ENCODE measurements at places on chromosomes 11 and 22.

DNA sequence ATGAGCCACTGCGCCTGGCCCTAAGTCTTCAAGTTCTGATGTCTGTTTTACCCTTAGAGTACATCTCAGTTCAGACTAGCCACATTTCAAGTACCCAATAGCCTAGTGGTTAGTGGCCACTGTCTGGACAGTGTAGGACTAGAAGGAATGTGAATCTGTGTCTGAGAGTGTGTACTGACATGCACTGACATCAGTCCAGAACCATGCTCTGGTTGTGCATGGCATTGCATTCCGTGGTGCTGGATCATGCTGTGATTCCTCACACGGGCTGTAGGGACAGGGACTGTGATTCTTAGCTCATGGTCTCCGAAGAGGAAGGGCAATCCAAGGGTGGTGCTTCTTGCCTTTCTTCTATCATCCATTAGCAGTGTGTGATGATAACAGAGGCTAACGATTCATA lies 41.1 kb downstream of the AMOTL1 start:
- no peak for DNase-seq

GRCh38 chr11:28447226-28447625 lies 339.0 kb downstream of the METTL15 start:
- DNase-seq = no peak

- DNase-seq = no peak
Measured at GRCh38 chr22:25777870-25778269, 35.9 kb downstream of the MYO18B start.

DNA sequence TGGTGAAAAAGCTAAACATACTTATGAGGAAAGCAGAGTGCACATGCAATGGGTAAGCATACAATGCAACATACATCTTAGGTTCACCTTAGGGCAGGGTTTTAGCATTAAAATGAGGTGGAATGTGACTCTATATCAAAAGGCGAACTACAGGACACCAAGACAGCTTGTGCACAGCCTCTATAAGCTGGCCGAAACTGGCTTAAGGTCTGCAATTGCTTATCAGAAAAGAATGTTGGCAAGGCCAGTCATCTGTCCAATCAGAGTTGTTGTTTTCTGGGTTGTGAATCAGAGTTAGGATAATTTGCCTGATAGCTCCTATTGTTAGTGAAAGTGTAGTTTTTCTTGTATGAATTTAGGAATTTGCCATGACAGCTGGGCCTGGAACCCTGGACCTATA lies 76.5 kb downstream of the LRRC4C start:
- DNase-seq = no peak

- peak; percentile 76 for DNase-seq
Measured at GRCh38 chr22:37019309-37020191, at the start of the genes MPST and TST. Gene MPST, plus strand, starts transcription at chr22:37019742. Its CDS starts 95 bp downstream, at chr22:37019837. Gene TST, minus strand, starts transcription at chr22:37019447. Its CDS starts 715 bp downstream, at chr22:37018732.

DNA sequence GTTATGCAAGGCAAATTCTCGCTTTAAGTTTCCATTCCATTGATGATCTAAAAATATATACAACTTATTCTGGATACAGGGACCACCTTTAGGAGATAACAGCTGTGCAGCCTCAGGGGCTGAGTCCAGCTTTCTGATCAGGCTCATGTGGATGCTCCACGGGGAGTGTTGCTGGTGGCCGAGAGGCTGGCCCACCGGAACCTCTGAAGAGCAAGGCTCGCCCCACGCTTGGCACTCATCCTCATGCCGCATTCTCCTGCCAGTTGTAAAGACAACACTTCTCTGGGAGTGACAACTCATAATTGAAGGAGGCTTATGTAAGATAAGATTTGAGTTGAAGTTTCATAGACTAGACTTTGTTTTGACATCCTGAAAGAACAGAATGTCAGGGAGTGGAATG lies 123.5 kb downstream of the MPPED1 start:
- DNase-seq = no peak

DNA sequence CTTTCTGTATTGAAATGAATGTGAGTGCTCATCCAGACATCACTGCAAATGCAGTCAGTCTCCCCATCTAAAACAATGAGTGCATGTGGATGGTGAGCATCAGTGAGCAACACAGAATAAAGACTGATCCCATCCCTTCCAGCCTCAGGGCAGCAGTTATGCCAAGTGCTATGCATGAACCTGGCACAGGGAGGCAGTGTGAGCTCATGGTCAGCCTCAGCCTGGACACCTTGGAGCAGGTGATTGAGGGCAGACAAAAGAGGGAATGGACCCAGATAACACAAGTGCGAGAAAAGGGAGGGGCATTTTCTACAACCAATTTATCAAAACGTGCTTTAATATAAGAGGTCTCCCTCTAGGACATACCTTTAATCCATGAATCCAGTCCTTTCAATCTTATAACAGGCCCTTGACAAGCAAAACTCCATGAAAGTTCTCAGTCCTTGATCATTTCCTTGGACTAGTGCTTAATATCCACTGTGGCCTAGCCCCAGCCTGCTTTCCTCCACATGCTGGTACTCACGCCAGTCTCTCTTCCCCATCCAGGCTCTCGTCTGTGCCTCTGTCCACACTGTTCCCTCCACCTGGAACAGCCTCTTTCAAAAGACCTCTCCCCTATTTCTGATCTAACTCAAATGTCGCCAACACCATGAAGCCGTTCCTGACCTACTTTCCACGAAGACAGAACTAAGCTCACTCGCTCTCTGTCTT lies 50.5 kb upstream of the LRRC55 start:
- peak; percentile 3 for DNase-seq

DNA sequence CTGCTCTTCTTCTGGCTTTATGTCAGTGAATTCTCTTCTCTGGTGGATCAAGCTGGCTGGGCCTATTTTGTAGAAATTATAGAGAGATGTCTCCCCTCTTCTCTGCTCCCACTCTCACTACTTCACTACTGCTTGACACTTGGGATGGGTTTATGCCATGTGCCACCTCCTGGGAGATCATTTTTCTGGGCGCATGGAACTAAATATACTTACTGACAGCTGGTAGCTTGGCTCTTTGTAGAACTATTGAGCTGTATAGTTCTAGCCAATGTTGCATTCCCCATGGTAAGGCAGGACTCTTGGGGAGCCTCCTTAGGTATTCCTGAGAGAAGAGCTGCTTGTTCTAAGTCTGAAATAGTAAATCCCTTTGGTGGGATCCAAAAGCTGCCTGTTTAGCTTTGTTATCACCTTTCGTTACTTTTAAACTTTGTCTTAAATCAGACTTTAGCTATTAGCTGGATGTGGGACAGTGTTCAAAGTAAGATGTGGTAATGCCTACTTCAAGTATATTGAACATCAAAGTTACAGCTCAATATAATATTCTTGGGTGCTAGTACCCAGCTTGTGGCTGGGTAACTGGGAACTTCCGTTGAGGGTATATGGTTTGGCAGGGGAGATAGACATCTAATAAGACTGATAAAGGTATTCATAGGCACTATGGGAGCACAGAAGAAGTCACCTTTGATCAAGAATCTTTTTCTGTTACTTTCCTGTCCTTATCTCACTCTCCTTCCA lies 87.5 kb upstream of the RRM1 start:
- DNase-seq = no peak

- no peak for DNase-seq
Measured at GRCh38 chr22:25762147-25762546, 20.2 kb downstream of the MYO18B start.

GRCh38 chr11:126477535-126478305 lies 122.2 kb downstream of the ST3GAL4 start:
- no peak for DNase-seq

GRCh38 chr22:31753005-31753633 lies 700 bp upstream of the DEPDC5 start:
- DNase-seq = peak; percentile 57

DNA sequence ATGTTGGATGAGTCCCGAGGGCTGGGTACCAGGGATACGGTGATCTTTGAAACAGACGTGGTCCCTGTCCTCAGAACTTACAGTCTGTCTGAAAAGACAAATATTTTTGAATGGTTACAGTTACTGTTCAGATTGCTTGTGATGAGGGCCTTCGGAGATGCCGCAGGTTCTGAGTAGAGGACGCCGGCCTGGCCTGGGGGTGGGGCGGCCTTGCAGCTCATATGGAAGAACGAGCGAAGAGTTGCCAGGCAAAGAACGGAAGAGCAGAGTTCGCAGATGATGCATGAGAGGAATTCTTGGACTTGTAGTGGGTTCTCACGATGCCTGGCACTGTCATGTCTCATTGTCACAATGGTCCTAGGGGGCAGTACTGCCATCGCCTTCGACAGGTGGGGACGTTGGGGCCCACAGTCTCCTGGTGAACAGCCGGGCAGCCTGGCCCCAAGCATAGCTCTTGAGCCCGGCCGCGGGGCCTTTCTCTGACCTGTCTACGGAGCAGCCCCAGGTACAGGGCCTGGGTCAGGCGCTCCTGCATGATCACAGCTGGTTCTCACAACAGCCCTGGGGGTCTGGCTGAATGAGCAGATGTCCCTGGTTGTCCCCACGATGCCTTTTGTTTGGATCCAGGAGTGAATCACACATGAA lies 60.9 kb upstream of the PARVG start:
- DNase-seq = no peak

- no peak for DNase-seq
Measured at GRCh38 chr11:130179396-130180306, 20.1 kb downstream of the ST14 start.

DNA sequence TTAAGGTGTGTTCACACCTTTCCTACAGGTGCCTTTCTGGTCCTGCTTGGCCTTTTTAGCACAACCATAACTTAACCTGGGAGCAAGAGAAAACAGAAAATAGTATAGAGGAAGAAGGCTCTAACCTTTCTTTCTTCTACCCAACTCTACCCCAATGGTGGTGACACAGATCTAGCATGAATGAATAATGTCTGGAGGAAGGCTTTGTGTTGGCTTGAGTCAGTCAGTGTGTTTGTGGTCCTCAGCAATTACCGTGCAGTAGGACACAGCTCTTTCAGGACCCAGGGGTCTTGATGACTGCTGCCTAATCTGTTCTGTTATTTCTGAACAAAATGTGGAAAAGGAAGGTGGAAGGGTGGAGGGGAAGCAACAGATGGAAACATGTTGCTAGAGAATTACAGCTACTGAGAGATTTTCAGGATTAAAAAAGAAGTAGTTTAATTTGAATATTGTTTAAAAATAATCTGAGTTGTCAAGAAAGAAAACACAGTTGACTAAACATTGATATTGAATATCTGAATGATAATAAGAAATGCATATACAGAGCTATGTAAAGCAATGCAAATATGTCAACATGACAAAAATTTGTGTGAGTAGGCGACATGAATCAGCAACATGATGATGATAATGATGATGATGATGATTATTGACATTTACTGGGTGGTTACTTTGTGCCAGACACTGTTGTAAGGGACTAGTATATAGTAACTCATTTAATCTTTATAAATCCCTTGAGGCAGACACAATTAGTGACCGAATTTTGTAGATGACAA lies 55.3 kb downstream of the AASDHPPT start:
- no peak for DNase-seq

DNA sequence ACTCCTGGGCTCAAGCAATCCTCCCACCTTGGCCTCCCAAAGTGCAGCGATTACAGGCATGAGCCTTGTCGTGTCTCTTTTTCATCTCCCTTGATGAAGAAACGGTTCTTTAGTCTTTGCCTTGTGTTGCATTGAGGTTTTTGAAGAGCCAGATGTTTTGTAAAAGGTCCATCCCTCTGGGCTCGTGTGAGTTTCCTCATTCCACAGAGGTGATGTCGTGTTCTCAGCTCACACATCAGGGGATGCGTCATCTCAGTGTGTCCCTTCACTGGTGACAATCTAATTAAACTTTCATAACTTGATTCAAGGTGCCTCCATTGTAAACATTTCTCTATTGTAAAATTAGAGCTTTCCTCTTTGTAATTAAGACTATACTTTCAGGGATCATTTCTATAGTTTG lies 29.7 kb upstream of the TEF start:
- DNase-seq = no peak

DNA sequence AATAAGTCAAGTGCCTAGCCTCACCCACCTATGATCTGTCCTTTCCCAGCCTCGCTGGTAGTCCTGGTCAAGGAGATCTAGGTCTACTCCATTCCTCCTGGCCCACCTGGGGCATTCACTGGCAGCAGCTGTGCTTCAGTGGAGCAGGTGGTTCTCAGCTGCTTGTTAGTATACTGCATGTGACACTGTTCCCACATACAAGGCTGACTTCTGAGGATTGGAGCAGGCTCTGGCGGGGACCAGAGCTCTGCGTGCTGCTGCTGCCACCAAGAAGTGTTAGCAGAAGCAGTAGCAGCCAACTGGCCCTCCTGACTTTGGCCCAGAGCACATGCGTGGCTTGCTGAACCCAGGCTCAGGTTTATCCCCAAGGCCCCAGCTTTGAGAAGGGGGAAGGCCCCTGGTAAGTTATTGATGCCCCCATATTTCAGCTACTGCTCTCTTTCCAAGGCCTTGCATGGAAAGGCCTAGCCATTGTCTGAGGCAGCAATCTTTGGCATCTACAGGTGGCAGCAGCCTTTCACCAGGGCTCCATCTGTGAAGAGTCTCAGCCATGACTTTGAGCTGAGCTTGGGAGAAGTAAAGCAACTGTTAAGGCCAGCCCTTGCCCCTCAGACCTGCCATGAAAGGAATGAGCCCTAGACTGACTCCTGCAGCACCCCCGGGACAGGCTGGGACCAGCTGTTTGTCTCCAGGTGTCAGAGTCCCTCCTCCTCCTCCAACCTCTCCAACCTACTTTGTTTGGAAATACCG lies 26.5 kb downstream of the ARHGAP1 start:
- no peak for DNase-seq

GRCh38 chr11:44955015-44955738 lies 4.5 kb upstream of the TP53I11 start:
- no peak for DNase-seq

DNA sequence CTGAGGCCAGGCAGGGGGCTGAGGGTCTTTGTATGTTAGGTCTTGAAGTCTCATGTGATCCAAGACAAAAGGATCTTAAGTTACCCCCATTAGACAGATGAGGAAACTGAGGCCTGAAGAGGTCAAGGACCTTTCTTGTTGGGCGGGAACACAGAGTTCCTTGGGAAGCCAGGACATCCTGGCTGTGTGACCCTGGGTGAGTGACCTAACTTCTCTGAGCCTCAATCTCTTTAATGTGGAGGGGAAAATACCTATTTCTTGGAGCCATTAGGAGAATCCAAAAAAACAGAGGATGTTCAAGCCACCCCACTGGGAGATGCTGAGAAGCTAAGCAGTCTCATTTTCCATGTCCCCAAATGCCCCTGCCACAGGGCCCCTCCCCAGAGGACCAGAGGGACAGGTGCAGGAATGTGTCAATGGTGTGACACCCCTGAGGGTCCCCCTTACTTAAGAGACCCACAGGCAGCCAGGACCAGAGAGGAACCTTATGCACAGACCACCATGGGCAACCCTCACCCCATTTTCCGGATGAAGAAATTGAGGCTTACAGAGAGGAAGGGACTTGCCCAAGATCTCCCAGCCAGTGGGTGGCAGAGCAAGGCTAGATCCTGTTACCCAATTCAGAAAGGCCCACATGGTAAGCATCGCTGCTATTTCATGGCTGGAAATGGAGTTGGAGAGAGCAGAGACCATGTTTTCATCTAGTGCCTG lies 8.0 kb downstream of the RAC2 start:
- DNase-seq = no peak

DNA sequence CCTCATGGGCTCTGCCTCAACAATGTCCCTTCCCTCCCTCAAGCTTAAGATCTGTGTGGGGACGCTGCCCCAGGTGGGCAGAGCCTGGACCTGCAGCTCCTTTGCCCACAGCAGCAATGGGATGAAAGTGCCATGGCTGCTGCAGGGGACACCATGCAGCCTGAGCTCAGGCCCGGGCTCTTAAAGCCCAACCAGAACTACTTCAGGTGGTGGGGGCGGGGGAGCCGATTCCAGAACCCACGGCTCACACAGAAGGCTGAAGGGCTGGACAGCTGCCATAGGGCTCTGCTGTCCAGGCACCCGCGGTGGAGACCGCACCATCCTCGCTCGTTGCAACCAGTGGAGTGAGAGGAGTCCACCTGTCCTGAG lies 12.5 kb downstream of the CHID1 start:
- DNase-seq = no peak

All from muscle of arm (tissue), 14 donors.